Liver (tissue), 10 donors: ENCODE measurements at places on chromosomes 12 and 14. TPM values are rescaled to one million over a fixed set of nuclear protein-coding genes. Genes with fewer than 3 reads are reported as not detected.
A peak's percentile ranks its signal among the peaks of the same experiment; 100 is the strongest.

DNA sequence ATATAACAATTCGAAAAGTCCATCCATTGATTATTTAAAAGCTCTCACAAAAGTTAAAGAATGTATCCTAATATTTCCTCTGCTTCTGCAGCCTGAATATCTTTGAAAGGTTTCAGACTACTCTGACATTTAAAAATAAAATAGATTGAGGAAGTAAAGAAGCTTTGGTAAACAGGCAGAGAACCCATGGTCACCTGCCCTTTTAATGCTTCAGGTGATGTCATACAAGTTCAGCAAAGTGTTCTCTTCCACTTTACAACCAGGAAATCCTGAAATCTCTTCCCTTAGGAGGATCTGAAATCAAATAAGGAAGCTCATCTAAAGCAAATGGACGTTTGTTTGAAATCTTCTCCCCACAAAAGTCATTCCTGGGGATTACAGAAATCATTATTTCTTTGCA is 322.4 kb downstream of the PDZRN4 start:
- H3K27me3 ChIP-seq: no peaks in the 10 kb centered on the region
- no peaks in the 10 kb centered on the region for H3K36me3 ChIP-seq
- H3K4me1 ChIP-seq: no peaks in the 10 kb centered on the region
- DNase-seq: no peak

GRCh38 chr12:122382919-122383350 is 39.5 kb downstream of the CLIP1 start:
- no peak overlapping the region for H3K4me3 ChIP-seq
- H3K36me3 ChIP-seq: peaks cover 4% of the 10 kb centered on the region
- no peak overlapping the region for H3K27ac ChIP-seq

GRCh38 chr12:22935090-22935489 is 310.1 kb downstream of the ETNK1 start:
- H3K36me3 ChIP-seq: no peaks in the 10 kb centered on the region
- H3K4me3 ChIP-seq: no peak overlapping the region
- H3K4me1 ChIP-seq: no peaks in the 10 kb centered on the region
- H3K27me3 ChIP-seq: no peaks in the 10 kb centered on the region
- no peak overlapping the region for H3K27ac ChIP-seq

GRCh38 chr14:31484754-31485153 is 3.1 kb downstream of the GPR33 start:
- H3K4me3 ChIP-seq: no peak overlapping the region
- no peaks in the 10 kb centered on the region for H3K36me3 ChIP-seq
- H3K27ac ChIP-seq: no peak overlapping the region
- no peak for DNase-seq
- no peaks in the 10 kb centered on the region for H3K4me1 ChIP-seq

DNA sequence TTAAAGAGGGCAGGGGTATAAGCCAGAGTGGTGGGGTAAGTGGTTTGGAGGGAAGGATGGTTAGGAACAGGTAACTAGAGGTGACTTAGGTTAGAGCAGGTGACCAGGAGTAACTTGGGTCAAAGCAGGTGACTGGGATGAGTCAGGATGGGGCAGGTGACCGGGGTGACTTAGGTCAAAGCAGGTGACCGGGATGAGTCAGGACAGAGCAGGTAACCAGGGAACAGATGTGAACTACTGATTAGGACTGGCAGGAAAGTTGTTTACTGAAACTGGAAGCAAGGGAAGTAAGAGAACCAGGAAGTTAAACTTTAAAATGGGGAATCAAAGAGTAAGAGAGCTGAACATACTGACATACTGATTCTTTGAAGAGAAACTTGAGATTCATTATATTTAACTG is 57.4 kb downstream of the FSCB start:
- no peak overlapping the region for H3K4me3 ChIP-seq
- no peaks in the 10 kb centered on the region for H3K36me3 ChIP-seq
- DNase-seq: no peak
- H3K27ac ChIP-seq: no peak overlapping the region
- no peaks in the 10 kb centered on the region for H3K4me1 ChIP-seq
- no peaks in the 10 kb centered on the region for H3K27me3 ChIP-seq

GRCh38 chr14:52125885-52126284 is 57.0 kb upstream of the NID2 start:
- no peak overlapping the region for H3K27ac ChIP-seq
- no peak for DNase-seq
- H3K4me3 ChIP-seq: no peak overlapping the region
- H3K36me3 ChIP-seq: no peaks in the 10 kb centered on the region
- H3K4me1 ChIP-seq: no peaks in the 10 kb centered on the region

DNA sequence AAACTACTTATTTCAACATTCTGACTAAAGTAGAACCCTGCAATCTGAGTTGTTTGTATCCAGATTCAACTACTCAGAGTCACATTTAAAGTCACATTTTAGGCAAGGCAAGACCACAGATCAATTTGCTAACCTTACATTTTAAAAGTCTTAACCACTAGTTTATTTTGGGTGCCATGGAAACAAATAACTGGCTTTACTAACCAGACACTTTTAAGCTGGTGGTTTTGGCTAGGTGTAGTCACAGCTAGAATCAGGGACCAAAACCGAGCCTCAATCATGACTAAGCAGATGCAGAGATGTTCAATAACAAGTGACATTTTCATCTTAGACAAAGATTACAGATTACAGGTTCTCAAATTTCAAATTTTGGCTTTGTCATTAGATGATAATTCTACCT is 115.3 kb downstream of the PDE6H start:
- no peak overlapping the region for H3K27ac ChIP-seq
- H3K36me3 ChIP-seq: no peaks in the 10 kb centered on the region
- DNase-seq: no peak
- H3K4me1 ChIP-seq: no peaks in the 10 kb centered on the region
- H3K4me3 ChIP-seq: no peak overlapping the region

DNA sequence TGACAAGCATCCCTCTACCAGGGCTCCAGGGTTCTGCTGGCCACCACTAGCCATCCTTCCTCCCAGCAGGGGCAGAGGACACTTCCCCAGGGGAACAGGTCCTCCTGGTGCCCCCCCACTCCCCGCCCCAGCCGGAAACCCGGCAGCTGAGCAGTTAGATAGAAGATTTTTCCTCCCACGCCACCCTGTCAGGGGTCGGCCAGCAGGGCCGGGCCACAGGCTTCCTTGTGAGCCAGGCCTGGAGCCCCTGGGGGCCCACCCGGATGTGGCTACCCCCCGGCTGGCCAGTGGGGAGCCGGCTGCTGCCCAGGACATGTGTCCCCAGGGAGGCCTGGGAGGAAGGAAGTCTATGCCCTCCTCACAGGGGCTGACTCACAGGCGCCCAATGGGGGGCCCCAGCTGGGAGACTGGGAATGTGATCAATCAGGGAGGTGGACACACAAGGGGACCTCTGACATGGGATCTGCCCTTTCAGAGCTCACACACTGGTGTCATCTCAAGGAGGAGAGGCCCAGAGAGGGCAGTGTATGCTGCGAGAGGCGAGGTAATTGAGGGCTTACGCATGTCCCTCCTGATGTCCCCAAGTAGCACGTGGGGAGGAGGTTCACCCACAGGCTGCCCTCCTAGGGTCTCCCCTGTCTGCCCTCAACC is 4.2 kb downstream of the SH2B3 start:
- H3K36me3 ChIP-seq: no peaks in the 10 kb centered on the region
- no peaks in the 10 kb centered on the region for H3K27me3 ChIP-seq
- peaks cover 38% of the 10 kb centered on the region for H3K4me1 ChIP-seq

DNA sequence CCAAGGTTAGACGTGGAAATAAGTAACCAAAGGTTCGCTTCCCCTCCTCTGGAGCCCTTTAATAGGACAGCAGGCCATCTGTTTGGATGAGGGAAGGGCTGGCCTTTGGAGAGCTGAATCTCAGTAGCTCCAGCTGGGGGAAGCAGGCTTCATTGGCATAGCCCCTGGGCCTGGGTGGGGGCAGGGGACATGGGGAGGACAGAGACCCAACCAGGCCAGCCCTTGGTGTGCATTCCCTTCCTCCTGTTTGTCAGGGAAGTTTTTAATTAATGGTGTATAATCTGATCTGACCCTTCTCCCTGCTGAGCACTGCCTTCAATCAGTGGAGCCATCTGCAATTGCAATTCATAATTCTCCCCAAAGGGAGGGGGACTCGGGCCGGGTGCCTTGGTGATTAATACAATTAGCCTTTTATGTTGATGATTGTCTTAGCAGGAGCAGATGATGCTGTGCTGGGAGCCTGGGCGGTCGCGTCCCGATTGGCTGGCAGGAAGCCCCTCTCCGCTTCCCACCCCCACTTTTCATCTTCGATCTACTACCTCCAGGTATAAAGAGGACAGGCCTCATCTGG is 6.4 kb downstream of the AQP6 start:
- no peaks in the 10 kb centered on the region for H3K36me3 ChIP-seq
- peaks cover 1% of the 10 kb centered on the region for H3K4me1 ChIP-seq
- no peak overlapping the region for H3K4me3 ChIP-seq

- no peak overlapping the region for H3K27ac ChIP-seq
- no peaks in the 10 kb centered on the region for H3K27me3 ChIP-seq
- H3K4me1 ChIP-seq: no peaks in the 10 kb centered on the region
- H3K36me3 ChIP-seq: peaks cover 5% of the 10 kb centered on the region
- DNase-seq: no peak
Observed at GRCh38 chr14:103782376-103782775, 65.0 kb downstream of the PPP1R13B start.

- no peaks in the 10 kb centered on the region for H3K27me3 ChIP-seq
- no peak for DNase-seq
- H3K27ac ChIP-seq: peak overlapping the region; percentile 90
Observed at GRCh38 chr14:76833011-76833410, 6.8 kb downstream of the LRRC74A start.

- peaks cover 26% of the 10 kb centered on the region for H3K4me1 ChIP-seq
- no peak overlapping the region for H3K27ac ChIP-seq
- no peaks in the 10 kb centered on the region for H3K27me3 ChIP-seq
- no peak for DNase-seq
- H3K36me3 ChIP-seq: peaks cover 28% of the 10 kb centered on the region
Observed at GRCh38 chr14:91159182-91159581, 45.3 kb downstream of the DGLUCY start.

DNA sequence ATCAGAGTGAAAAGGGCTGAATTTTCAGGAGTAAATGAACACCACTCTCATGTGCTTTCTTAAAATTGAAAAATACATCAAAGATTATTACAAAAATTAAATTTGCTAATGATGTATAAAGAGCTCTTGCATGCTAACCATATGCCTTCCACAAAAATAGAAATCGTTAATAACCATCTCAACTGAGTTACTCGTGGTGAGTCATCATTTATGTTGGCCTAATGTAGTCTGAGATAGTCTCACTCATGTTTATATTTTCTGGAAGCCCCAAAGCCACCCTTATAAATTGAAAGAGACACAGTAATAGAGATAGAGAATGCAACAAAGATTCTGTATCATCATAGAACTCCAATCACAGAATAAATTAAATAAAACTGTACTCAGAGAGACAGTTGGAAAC is 131.2 kb downstream of the KCNH5 start:
- no peaks in the 10 kb centered on the region for H3K36me3 ChIP-seq
- no peaks in the 10 kb centered on the region for H3K4me1 ChIP-seq
- no peak overlapping the region for H3K27ac ChIP-seq

GRCh38 chr12:22088886-22089285 is 42.9 kb downstream of the CMAS start:
- H3K4me3 ChIP-seq: no peak overlapping the region
- H3K4me1 ChIP-seq: no peaks in the 10 kb centered on the region
- H3K36me3 ChIP-seq: no peaks in the 10 kb centered on the region
- DNase-seq: no peak

GRCh38 chr12:27277846-27278260 is 33.8 kb downstream of the STK38L start:
- peak overlapping the region; percentile 48 for H3K27ac ChIP-seq
- H3K27me3 ChIP-seq: no peaks in the 10 kb centered on the region
- peaks cover 2% of the 10 kb centered on the region for H3K36me3 ChIP-seq

DNA sequence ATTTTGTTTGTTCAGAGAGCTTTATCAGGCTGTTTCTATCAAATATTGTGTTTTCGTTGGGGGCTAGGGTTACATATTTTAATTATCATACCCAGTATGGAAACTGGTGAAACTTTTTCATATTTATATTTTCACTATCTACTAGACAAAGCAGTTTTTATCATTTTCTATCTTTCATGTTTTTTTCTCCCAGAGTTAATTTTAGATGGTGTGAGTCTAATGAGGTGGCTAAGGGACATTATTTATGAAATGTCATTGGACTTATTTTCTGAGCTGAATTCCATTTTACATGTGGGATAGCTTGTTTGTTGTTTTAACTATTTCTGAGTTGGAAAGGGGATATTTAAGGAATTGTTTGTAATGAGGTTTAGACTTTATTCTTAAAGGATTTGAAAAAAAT is 100.3 kb downstream of the TMTC2 start:
- no peaks in the 10 kb centered on the region for H3K27me3 ChIP-seq
- no peaks in the 10 kb centered on the region for H3K36me3 ChIP-seq
- H3K4me3 ChIP-seq: no peak overlapping the region

GRCh38 chr12:93098077-93098476 is 169.0 kb upstream of the EEA1 start:
- DNase-seq: peak; percentile 79
- no peak overlapping the region for H3K27ac ChIP-seq
- H3K36me3 ChIP-seq: no peaks in the 10 kb centered on the region
- H3K4me3 ChIP-seq: no peak overlapping the region
- H3K27me3 ChIP-seq: no peaks in the 10 kb centered on the region

DNA sequence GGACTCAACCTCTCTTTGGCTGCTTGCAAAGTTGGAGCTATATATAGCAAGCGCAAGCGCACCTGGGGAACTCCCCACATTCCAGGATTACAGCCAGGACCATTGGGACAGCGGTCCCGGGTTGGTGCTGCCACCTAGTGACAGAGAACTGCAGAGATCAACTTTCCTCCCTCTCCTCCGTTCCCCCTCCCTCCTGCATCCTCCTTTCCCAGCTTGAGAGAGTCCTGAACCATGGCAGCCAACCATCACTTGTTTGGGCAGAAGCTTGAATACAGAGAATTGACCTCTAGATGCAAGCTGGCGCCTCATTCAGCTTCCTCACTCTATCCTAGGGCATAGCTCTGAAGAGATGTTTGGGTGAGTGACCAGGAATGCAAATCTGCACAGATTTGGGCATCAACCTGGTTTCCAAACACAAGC is 17.4 kb upstream of the FLVCR2 start:
- no peaks in the 10 kb centered on the region for H3K27me3 ChIP-seq
- H3K27ac ChIP-seq: no peak overlapping the region
- no peaks in the 10 kb centered on the region for H3K36me3 ChIP-seq
- H3K4me3 ChIP-seq: no peak overlapping the region
- H3K4me1 ChIP-seq: peaks cover 2% of the 10 kb centered on the region

PTPRB gene
- 9.0 TPM for total RNA-seq

OR6C2 gene
- total RNA-seq: not detected

LHX5 gene
- total RNA-seq: not detected

TTC6 gene
- 2.0 TPM for total RNA-seq

SLC16A7 gene
- total RNA-seq: 24.0 TPM

ARHGEF25 gene
- total RNA-seq: 2.3 TPM
